ENCODE measurements at places on chromosomes 3 and 15.

DNA sequence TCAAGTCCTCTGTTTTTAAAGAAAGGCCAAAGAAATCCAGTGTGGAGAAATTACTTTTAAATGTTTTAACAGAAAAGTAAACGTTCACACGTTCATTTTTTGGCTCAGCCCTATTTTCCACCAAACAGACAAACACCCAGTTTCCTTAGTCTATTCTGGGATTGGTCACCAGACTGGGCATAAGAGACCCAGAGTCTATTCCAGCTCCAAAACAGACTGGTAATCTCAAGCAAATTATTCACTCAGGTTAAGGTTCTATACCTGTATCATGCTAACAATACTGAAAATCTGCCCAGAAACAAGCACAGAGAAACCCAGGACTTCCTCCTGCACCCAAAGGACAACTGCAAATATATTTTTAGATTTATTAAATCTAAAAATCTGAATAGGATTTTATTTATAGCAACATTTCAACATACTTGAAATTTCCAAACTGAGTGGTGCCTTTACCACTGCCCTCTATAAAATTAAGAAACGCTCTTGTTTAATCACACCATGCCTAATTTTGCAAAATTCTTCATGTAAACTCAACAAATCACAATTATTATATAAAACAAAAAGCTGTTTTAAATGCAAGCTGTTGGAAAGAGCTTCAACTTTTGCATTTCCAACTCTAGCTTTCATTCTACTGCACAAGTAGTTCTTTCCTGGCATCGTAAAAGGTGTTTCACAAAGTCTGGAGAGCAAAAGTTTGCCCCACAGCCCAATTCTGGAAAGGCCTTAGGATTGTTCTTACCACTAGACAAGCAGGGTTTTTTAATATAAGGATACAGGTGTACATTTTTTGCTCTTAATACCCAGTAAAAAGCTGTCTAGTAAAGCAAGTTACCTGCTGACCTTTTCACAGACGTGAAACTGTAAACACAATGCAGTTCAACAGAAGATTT is 18.7 kb downstream of the ZNF148 start:
- no peak for DNase-seq

DNA sequence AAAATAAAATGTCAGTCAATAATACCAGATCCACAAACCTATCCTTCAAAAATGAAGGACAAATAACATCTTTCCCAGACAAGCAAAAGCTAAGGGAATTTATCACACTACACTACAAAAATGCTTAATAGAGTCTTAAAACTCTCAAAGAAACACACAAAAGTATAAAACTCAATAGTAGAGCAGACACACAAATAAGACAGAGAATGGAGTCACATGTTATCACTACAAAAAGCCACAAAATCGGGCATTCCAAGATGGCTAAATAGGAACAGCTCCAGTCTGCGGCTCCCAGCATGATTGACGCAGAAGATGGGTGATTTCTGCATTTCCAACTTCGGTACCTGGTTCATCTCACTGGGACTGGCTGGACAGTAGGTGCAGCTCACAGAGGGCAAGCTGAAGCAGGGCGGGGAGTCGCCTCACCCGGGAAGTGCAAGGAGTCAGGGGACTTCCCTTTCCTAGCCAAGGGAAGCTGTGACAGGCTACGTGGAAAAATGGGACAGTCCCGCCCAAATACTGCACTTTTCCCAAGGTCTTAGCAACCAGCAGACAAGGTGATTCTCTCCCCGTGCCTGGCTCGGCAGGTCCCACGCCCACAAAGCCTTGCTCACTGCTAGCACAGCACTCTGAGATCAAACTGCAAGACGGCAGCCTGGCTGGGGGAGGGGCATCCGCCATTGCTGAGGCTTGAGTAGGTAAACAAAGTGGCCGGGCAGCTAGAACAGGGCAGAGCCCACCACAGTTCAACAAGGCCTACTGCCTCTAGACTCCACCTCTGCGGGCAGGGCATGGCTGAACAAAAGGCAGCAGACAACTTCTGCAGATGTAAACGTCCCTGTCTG is 46.3 kb downstream of the SENP7 start:
- DNase-seq = no peak

DNA sequence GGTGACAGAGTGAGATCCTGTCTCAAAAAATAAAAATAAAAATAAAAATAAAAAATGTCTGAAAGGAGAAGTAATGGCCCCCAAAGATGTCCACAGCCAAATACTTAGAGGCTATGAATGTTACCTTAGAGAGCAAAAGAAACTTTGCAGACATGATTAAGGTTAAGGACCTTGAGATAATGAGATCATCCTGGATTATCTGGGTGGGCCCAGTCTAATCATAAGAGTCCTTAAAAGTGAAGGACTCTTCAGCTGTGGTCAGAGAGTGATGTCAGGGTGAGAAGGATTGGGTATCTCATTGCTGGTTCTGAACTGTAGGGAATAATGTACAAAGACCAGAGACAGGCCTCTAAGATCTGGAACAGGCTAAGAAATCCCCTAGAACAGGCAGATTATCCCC is 84.9 kb upstream of the POU1F1 start:
- no peak for DNase-seq

- peak; percentile 31 for DNase-seq
These were observed 57.4 kb upstream of the ST3GAL6 start for GRCh38 chr3:98705694-98706093.

GRCh38 chr3:37139567-37140052 is 34.8 kb downstream of the LRRFIP2 start:
- DNase-seq = no peak

- DNase-seq = peak; percentile 74
These were observed 41.3 kb downstream of the CHDH start for GRCh38 chr3:53804697-53805462.

- no peak for DNase-seq
These were observed 238.1 kb upstream of the SETMAR start for GRCh38 chr3:4065085-4065484.

DNA sequence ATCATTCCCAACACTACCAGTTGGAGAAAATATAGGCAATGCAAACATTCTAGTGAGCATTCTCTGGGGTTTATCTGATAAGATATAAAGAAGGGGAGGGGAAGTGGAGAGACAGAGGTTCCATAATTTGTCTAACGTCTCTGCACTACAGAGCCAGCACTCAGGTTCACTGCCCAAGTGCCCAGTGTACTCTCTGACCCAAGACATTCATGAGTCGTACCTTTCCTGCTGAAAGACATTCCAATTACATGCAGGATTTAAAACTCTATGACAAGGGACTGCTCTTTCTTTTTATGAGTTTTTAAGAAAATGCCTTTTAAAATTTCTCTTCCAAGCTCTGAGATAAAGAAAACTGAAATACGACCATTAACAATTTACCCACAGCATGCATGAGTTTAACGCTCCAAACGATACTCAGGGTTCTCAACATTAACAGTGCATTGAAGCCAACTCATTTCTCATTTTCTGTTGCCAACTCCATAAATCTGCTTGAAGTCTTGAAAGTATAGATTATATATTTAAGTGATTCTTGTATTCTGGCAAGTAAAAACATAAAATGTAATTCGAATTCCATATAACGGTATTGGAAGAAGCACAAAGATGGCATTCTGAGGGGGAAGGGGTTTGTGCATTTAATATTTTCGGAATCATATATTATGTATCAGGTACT is 193.4 kb downstream of the SUCLG2 start:
- DNase-seq = peak; percentile 11

GRCh38 chr15:35674873-35675781 is 129.2 kb upstream of the DPH6 start:
- DNase-seq = peak; percentile 70

DNA sequence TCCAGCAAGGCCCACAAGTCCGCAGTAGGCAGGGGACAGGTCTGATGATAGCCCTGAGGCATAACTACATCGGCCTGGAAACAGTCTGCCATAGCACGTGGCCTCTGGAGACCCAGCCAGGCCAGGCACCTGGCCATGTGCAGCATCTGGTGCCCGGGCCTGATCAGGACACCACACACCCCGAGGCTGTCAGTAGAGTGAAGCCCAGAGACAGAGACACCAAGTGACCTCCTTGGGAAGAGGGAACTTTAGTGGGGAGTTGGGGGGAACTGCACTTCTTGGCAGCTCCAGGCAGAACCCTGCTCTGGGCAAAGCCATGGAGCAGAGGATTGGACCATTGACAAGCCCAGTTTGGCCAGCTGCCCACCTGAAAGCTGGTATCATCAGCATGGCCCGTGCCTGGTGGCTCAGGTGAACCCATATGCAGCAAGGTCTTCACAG is 1.2 kb downstream of the SHISA5 start:
- DNase-seq = no peak

GRCh38 chr15:57495041-57495440 is 96.7 kb upstream of the MYZAP start:
- no peak for DNase-seq

DNA sequence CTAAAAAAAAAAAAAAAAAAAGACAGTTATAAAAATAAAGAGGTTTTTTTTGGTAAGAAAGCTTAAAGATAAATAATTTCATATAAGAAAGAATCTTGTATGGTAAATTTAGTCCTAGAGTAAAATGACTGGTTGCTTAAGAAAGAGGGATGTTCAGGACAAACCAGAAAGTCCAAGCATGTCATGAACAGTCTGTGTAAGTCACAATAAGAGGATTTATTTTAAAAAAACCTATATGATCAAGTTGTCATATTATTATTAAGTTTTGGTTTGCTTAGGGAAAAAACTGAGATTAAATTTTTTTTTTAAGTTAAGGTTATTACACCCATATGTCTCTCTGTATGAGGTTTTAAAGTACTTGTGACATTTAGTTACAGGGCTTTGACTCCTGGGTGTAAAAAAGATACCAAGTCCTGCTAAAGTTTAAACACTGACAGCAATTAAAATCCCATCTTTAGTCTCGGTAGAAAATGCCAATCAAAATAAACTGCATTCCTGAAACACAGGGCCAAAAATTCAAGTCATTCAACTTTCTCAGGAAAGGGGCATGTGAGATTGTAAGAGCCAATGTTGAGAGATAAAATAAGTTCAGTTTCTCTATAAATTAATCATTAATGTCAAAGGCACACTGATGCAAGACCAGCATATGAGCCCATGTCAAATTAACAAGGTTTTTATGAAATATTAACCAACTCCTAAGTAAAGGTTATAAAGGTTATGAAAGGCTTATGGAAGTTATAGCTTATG is 8.5 kb upstream of the BDH1 start:
- DNase-seq = peak; percentile 16

DNA sequence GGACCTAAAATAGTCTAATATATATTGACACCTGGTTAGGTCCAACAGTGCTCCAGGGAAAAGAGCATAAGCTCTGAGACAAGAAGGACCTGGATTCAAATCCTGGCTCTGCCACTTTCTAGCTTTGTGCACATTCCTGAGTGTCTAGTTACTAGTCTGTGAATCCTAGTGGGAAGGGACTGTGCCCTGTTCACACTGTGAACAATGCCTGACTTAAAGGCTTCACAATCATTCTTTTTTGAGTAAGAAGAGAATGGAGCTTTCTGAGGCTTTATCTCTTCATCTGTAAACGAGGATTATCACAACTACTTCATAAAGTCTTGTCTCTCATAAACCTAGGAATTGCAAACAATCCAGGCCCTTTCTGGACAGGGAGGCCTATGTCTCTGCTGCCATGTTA is 235.9 kb downstream of the SOX2 start:
- no peak for DNase-seq

GRCh38 chr15:90620379-90621067 is 90.8 kb downstream of the CRTC3 start:
- DNase-seq = no peak

DNA sequence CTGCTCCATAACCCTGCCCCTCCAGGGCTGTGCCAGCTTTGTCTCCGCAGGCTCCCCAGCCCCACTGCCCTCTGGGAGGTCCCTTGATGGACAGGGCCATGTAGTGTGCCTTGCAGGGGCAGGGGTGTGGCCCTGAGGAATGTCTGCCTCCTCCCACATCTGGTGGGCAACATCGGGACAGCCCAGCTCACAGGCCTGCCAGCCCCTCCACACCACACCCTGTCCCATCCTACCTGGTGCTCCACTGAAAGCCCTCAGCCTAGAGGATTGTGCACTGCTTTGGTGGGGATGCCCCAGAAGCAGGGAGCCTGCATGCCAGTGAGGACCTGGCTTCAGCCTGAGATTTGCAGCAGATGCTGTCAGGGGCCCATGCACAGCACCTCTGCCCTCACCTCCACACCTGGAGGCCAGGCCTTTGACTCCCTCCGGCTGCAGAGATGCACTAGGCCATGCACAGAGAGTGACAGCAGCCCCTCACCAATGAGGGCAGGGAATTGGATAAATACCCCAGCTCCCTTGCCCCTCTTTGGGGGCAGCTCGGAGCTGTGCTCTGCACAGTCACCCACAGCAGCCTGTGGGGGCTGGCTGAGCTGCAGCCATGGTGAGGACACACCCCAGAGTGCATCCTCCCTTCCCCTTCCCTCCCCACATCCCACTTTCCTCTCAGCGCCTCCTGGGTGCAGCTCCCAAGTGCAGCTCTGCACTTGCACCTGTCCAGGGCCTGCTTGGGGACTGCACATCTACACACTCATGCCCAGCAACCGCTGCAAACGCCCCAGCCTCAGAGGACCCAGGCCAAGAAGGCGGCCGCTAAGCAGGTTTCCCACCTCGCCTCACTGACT is 2.7 kb downstream of the C3orf22 start:
- no peak for DNase-seq

- no peak for DNase-seq
These were observed 43.0 kb downstream of the USP13 start for GRCh38 chr3:179695672-179696313.

DNA sequence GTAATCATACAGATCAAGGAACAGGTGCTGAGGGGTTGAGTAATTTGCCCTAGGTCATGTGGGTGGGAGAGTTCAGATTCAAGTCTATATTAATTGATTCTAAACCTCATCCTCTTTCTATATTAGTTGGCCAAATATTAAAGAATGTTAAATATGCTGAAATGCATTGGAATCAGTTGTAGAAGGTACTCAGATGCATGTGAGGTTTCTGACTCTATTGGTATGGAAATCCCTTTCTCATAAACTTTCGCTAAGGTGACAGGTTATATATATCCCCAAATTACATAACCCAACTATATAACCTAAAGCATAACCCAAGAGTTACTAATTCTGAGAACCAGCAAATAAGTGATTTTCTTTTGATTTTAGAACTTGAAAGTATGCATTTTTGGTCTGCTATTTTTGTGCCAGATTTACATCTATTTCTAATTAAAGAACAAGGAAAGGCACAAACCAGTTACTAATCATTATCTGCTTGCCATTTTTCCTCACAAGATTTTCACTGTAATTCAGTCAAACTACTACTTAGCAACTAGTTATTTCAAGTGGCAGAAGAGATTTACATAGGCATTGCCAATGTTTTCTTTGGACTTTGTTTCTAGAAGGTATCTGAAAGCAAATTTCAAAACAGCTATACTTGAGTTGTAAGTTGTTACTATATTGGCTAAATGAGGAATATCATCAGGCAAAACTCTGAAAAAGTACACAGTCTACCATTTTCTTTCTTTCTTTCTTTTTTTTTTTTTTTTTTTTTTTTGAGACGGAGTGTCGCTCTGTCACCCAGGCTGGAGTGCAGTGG is 201.3 kb downstream of the RBMS3 start:
- no peak for DNase-seq

Data from fibroblast of mammary gland (primary cell).